Stimulated activated CD8-positive, alpha-beta memory T cell treated with anti-CD3 and anti-CD28 coated beads, Interleukin-4, amount 100 ng/mL, for 4 hours (primary cell): ENCODE measurements at places on chromosomes 4 and X.

DNA sequence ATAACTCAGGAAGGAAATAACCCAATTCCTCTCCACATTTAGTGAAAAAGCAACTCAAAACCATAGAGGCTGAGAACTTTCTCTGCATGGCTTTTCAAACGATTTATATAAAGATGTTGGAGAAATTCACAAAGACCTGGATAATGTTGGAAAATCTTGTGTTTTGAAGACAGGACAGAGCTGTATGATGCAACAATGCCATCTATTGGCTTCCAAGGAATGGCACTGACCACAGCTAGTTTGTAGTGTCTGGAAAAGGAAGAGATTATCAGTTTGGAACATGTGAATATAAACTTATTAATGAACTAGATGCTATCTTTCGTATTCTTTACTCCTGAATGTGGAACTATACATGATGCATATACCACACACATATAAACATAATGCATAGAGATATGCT, 503.6 kb downstream of the IL1RAPL1 start:
- no peak for DNase-seq

GRCh38 chr4:39648827-39649558, 10.3 kb upstream of the SMIM14 start:
- no peak for DNase-seq

DNA sequence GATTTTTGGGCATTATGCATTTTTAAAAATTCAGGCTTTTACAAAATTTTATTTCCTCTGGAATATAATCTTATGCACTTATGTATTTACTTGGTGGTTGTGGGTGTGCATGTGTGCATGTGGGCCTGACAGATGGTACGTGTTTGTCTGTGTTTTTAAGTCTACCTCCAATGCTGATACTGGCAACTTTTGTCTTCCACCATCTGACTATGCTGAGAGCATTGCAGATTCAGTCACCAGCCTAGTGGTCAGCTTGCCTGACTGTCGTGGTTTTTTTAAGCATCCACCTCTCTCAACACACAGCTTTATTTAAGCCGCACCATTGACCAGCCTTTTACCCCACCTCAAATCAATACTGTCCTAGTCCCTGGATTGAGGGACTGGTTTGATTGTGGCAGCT, 37.1 kb downstream of the FSTL5 start:
- no peak for DNase-seq

DNA sequence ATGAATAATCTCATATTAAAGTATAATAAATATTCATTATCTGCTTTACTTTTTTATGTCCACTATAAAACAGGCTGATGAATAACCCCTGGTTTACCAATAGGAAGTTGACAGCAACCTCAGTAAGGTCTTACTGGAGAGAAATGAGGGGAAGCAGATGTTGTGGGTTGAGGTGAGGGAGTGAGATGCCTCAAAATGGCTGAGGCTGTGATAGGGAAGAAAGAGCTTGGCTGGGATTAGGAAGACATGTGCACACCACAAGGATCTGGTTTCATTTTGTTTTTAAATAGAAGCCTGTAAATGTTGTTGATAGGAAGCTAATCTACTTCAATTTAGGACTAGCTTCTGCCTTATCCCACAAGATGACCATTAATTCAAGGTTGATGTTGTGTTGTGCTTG, 14.4 kb upstream of the CYBB start:
- no peak for DNase-seq

DNA sequence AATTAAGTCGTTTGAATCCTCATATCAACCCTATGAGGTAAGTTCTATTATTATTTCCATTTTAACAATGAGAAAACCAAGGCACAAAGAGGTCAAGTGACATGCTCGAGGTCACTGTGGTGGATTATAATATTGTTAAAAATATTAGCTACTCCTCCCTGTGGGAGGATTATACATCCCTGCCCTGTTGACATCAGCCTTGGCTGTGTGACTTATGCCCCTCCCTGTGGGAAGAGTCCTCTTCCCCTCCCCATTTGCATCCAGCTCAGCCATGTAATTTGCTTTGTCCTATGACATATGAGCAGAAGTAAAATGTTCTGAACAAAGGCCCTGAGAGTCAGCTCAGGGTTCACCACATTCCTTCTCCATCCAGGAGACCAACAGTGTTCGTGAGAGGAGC, 152.7 kb upstream of the ZIC3 start:
- DNase-seq = no peak

DNA sequence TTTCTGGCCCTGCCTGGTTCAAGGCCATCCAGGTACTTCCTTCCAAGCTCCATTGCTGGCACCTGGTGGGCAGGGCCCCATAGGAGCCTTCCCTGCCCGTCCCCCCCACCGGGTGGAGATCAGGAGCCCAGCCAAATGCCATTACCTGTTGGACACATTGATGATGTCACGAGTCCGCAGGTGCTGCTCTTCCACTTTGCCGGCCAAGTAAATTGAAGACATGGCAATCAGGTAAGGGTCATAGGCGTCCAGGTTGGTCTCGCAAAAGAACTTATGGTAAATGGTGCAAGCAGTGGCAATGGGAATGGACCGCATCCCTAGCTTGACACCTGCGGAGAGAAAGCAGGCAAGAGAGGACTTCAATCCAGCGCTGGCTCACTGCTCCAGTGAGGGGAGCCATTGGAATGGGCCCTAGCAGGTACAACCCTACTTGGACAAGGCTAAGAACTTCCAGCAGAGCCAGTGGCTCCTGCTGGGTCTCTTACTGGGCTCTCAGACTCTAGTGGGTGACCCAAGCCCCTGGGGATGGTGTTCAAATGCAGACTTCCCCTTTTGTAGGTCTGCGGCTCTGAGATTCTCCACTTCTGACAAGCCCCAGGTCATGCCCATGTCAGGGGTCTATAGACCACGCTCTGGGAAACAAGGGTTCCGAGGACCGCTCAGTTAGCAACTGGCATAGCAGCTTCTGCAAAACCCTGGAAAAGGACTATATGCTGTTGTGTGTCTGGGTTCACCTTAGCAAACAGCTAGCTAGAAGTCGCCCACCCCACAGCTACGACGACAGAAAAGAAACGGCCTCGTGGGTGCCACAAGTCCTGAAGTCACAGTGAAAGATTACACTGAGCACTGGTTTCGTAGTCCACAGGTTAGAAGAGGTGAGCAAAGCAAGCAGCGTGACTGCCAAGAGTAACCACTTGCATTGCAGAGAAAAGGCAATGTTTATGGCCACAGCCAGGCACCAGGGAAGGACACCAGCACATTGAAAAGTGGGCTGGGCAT, 2.8 kb downstream of the CCNQ start:
- no peak for DNase-seq

- DNase-seq = no peak
Observed at GRCh38 chr4:67470871-67471270, 74.4 kb downstream of the CENPC start.

DNA sequence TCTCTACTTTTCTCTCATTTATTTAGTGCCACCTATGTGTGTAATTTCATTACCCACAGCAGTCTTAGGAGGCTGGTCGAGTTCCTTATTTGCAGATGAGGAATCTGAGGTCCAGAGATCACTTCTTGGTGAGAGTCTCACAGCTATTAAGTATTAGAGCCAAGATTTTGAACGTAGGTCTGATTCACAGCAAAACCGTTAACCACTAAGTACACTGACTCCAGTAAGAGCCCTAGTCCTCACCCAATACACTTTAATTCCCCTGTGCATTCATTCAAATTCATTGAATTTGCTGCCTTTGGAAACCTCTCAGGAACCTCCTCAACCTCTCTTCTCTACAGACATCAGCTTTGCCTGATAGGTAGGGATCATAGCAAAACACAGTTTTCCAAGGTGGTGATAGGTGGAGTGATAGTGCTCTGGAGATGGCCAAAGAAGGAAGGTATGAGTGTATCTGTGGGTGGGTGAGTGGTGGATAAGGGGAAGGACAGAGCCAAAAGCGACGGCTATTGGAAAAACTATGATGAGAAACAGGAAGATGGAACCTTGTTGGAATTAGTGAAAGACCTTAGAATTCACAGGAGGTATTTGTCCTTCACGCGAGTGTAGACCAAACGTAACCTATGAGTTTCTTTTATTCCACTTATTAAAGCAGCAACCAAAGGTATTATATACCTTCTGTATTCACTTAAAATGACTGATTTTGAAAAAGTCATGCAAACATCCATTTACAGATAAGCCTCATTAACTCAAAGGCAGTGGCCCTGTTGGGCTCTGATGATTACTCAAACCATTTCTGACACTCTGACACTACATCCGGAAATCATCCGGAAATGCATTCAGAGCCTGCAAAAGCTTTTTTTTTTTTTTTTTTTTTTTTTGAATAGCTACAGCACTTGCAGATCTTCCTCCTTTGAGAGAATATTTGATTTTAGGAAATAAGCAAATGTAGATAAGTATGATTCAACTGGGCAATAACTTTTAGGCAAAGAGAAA, 6.3 kb downstream of the FMR1 start:
- no peak for DNase-seq

- no peak for DNase-seq
Observed at GRCh38 chr4:168612450-168613135, 115.7 kb downstream of the PALLD start.

- DNase-seq = no peak
Observed at GRCh38 chr4:54941994-54942552, 183.3 kb downstream of the KDR start.

- peak; percentile 24 for DNase-seq
Observed at GRCh38 chrX:65601530-65602220, 65.8 kb upstream of the MSN start.

GRCh38 chrX:101397779-101398178, 7.0 kb downstream of the RPL36A start:
- DNase-seq = no peak

GRCh38 chr4:178316211-178316610, 874.0 kb upstream of the AGA start:
- DNase-seq = no peak

DNA sequence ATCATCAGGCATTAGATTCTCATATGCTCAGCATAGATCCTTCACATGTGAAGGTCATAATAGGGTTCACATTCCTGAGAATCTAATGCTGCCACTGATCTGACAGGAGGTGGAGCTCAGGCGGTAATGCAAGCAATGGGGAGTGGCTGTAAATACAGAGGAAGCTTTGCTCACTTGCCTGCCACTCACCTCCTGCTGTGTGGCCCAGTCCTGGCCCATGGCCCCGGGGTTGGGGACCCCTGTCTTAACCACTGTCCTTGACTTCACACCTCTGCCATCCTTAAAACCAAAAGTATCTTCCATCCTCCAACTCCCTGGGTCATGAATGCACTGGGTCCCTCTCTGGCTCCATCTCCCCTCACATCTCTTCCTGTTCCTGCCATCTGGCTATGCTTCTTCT, 129.1 kb downstream of the HMX1 start:
- no peak for DNase-seq

- DNase-seq = no peak
Observed at GRCh38 chr4:78297116-78297800, 240.1 kb downstream of the FRAS1 start.

DNA sequence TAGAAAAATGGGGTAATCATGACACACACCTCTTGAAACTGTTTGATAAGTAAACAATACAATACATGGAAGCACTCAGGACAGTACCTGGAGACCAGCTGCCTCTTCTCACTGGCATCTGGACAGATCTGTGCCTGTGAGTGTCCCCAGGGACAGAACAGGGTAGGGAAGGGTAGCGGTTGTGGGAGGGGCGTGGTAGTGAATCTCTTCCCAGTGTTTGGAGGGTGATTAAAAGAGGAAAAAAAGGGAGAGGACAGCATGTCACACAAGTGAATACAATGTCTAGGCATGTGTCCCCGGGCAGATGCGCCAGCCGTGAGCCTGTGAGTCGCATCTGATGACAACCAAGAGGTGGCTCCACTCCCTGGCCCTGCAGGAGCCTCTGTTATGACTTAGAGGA, 138.8 kb upstream of the MSX1 start:
- DNase-seq = no peak

DNA sequence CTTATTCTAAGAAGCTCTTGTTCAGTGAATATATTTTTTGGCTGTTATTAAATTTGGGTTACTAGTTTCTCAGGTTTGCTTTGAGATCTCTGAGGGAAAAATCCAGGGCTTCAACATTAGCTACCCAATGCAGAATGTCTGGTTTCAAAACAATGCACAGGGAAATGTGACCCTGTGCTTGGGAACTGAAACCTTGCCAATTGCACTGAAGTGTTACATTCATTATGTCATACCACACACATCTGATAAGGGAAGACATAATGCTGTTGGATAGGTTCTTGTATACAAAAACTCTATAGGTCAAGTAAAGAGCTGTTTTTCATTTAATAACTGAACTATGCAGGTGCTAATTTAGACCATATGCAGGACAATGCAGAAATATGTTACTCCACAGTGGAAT, 345.3 kb upstream of the BMP3 start:
- DNase-seq = no peak

- DNase-seq = no peak
Observed at GRCh38 chr4:73501664-73502265, 20.2 kb downstream of the AFM start.

DNA sequence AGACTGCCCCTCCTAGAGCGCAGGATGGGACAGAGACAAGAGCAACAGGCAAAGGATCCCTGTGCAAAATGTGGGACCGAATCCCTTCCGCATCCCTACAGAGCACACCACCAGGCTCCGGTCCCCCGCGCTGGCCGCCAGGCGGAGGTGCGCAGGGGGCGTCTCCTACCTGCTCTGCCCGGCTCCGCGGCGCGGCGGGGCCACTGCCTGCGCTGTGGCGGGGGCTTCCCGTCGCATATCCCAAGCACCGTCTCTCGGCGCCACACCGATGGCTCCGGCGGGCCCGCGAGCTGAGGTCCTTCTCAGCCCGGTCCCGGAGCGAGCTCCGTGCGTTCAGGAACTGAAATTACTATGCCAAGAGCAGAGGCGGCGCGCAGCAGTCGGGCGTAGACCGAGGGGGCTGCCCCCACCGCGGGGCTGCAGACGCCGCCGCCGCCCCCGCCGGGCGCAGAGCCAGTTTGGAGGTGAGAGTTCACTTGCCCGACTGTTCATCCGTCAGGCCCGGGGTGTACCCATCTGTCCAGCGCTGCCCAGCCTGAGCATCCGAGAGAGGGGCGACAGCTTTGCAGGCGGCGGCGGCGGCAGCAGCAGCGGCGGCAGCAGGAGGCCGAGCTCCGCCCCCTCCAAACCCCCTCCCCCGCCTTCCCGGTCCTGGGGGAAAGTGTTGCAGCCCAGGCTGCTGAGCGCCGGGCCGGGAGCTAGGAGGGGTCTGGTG, at the start of gene GPRIN3:
Gene GPRIN3 (minus strand): TSS at position 355 of the 715 bp plus-strand sequence. CDS start 57,690 bp downstream, outside the sequence.
- peak; percentile 56 for DNase-seq
